ENCODE measurements at places on chromosomes 11 and 22.

DNA sequence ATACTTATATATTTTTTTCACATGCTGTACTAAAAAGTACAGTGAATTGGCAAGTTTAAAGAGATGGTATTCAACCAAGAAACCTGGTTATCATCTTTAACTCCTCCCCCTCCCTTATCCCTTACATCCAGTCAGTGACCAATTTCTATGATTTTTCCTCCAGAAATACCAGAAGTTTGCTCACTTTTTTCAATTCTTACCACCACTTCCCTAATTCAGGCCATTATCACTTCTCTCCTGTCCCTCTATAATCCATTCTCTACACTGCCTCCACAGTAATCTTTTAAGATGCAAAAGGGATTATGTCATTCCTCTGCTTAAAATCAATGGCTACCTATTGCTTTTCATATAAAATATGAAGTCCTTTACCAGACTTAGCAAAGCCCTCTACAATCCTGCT is 62.8 kb downstream of the CEP57 start:
- no peak for DNase-seq

GRCh38 chr22:48177631-48178030 is 1415.2 kb downstream of the TBC1D22A start:
- DNase-seq = no peak

GRCh38 chr22:29798801-29799200 is 31.6 kb downstream of the UQCR10 start:
- no peak for DNase-seq

DNA sequence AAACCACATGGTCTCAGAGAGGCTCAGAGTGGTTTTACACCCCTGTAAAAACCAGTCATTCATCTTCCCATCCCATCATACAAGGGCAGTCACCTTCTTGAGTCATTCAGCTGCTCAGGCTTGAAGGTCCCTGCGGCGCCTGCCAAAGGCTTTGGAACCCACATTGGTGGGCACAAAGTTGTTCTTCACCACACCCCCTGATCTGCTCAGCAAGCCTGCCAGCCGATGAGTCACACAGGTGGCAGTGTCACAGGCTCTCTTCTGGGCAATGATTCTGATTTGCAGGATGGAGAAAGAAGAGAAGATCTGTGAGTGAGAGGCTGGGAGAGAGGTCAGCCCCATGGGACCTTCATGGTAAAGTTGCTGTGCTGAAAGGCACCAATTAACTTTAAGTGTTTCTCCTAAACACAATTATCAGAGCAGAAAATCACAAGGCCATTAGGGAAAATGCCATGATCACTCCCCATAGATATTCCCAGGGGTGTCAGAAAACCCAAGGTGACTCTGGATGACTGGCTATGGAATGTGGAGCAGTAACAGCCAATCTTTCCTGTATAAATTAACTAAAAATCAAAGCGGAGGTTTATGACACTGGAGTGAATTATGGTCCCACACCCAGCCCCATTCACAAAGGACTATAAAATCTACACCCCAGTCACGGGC is 4.4 kb downstream of the CALCA start:
- DNase-seq = no peak

DNA sequence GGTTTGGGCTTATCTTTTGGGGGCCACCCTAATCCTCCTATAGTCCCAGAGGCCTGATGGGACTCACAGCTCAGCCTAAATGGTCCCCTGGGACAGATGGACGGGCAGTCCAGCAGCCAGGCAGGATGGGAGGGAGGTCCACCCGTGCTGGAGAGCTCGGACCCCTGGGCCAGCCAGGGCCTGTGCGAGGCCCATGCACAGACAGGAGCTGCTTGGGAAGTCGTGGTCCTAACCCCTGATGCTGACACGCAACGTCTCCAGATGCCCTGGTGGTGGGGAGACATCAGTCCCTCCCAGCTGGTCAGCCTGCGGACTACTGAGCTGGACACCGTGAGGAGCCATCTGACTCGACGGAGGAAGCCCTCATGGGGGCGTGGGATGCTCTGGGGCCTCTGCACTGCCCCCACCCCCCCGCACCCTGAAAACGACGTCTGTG is 31.2 kb upstream of the MUC5AC start:
- no peak for DNase-seq

GRCh38 chr11:99241066-99241465 is 220.3 kb downstream of the CNTN5 start:
- no peak for DNase-seq

GRCh38 chr22:44188316-44188715 is 7.6 kb downstream of the PARVG start:
- DNase-seq = no peak

DNA sequence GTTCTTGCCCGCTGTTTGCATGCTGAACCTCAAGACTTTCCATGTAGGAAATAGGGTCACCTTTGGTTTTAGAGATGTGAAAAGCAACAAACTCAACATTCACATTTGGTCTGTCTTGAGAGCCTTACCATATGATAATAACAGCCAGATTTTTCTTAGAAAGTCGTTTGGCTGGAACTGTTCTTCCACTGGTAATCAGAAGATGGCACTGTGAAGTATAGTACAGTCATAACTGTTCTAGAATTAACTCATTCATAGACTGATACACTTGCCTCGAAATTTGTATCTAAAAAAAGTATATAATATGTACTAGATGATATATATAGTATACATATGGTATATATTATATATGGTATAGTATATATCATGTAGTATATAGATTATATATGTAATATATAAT is 12.3 kb downstream of the LUZP2 start:
- no peak for DNase-seq

DNA sequence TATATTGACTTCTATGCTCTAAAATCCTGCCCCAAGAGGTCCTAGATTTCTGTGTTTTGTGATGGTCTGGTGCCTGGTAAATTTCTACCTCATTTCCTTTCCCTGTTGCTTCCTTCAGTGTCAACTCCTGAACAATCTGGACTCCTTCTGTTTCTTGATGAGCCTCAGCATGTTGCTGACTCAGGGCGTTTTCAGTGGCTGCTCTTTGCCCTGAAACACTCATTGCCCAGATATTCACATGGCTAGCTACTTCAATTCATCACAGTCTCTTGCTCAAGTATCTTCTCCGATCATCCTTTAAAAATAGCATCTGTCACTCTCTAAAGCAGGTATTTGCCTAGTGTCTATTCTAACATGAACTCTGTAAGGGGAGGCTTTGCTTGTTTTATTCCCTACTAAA is 526.3 kb upstream of the RAG2 start:
- no peak for DNase-seq

DNA sequence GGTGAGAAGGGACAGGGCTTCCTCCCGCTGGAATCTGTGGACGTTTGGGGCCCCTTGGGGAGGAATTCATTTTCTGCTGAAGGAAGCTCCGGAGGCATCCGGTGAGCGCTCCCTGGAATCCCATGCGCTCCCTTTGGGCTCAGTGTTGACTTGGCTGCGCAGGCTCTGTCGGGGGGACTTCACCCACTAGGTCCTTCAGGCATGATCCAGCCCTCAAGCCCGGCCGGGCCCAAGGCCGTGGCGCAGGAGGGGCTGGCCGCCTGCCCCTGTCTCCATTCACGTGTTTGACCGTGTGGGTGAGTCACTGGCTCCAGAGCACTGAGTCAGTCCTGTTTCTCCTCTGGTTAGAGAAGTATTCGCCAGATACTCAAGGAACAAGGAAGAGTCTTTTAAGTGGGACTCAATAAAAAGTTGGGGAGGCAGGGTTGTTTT is 1.4 kb downstream of the CTTN start:
- DNase-seq = no peak

DNA sequence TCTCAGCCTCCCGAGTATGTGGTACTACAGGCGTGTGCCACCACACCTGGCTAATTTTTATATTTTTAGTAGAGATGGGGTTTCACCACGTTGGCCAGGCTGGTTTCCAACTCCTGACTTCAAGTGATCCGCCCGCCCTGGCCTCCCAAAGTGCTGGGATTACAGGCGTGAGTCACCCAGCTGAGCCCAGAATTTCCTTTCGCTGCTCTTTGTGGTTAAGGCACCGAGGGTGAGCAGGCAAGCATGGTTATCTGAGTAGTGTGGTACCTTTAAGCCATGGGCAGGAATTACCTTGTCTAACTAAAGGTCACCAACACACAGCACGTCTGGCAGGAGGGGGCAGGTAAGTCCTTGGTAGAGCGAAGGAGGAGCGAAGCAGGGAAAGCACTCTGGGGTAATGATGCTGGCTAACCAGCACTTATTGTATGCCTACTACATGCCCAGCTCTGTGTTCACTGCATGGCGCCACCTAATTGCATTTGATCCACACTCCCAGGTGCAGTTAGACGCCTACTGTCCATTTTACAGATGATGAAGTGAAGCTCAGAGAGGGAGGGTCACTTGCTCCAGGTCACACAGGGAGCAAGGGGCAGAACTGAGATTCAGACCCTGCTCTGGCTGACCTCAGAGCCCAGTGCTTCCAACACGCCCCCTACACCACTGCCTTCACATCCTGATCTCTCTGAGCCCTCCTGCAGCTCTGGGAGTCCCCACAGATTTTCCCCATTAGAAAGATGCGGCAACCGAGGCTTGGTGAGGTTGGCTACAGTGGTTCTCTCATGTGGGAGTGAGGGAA is 45.7 kb downstream of the TRIOBP start:
- DNase-seq = no peak

GRCh38 chr11:5476186-5476819 is 12.2 kb upstream of the OR52D1 start:
- peak; percentile 15 for DNase-seq

- no peak for DNase-seq
Observed at GRCh38 chr11:104380358-104380757, 216.4 kb upstream of the PDGFD start.

- DNase-seq = no peak
Observed at GRCh38 chr11:122100037-122100755, 15.8 kb downstream of the BLID start.

- DNase-seq = no peak
Observed at GRCh38 chr11:119782739-119783072, 53.7 kb upstream of the NECTIN1 start.

DNA sequence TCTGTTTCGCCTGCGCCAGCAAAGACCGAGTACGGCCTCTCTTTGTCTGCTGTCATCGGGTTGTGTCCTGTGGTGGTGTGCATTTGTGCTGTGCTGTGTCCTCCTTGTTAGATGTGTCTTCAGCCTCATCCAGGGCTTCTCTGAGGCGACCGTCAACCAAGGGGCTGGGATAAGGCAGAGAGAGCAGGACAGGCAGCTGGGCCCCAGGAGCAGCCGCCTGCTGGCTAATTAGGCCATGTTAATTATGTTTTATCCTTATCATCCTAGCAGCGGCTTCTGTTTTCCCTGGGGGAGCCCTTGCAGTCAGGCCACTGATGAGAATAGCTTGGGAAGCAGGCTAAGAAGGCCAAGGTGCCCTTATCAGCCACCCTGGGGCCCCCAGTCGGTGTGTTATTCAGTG is 40.7 kb upstream of the TTC12 start:
- no peak for DNase-seq

DNA sequence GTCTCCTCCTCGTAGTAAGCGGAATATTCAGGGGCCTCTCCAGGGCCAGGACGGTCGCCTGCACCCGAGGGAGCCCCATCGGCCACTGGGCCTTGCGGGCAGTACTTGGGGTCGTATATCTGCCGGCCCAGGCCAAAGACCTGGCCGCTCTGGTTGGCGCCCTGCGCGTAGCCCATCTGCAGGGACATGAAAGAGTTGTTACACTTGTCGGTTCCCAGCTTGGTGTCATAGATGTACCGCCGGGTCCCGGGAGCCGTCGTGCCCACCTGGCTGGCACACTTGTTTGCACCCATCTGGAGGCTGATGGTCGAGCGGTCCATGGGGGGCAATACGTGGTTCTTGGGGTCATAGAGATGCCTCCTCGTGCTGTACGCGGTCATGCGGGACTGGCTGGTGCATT is 19.4 kb upstream of the SPATA19 start:
- DNase-seq = no peak

DNA sequence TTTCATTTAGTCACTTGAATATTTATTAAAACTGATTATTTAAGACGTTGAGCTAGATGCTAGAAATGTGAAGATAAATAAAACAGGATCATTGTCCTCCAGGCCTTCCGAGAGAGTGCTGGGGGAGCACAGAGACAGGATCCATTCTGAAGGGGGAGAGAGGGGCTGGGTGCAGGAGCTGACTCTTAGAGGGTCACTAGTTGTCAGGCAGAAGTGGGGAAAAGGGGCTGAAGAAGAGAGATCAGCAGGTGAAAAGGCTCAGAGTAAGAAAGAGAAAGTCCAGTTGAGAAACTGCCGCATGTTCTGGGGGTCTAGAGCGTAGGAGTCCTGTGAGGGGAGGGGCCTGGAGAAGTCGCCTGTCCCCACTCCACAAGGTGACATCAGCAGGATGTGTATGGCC is 206.2 kb upstream of the SNX19 start:
- DNase-seq = no peak

DNA sequence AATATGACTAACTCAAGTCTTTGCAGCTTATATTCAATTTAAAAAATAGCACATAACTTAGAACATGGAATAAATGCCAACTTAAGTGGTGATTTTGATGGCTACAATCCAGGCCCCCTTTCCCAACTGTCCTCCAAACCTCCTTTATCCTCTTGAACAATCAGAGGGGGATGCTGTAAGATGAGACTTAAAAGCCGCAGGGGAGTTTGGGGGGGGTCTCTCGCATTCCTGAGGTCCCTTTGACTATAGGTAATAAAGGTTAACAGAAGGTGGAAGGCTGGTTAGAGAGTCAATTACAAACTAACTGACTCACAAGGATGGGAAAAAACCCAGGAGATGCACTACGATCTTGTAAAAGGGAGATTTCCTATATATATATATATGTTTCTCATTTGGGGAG is 101.8 kb downstream of the KIRREL3 start:
- DNase-seq = no peak

DNA sequence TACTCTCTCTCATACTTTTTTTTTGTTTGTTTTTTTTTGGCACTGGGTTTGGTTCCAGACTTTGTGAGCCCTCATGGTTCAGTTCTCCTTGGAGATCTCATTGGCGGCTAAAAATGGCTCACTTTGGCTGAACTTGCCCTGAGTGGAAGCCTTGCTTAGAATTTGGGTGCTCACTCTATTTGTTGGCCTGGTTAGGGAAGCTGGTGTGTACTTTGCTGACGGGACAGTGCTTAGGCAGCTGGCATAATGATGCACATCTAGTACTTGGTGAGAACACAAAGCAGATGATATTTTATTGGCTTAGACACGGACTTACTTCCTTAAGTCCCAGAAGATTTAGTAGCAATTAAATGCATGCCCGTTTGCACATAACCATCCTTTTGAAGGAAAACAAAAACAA is 66.5 kb upstream of the GRAMD1B start:
- DNase-seq = no peak

- no peak for DNase-seq
Observed at GRCh38 chr11:129589190-129589860, 213.7 kb downstream of the BARX2 start.

Data from stimulated activated CD4-positive, alpha-beta T cell treated with anti-CD3 and anti-CD28 coated beads, Interleukin-15, amount 100 ng/mL, for 48 hours (primary cell).